Stimulated activated CD8-positive, alpha-beta memory T cell treated with anti-CD3 and anti-CD28 coated beads, Interleukin-15, amount 100 ng/mL, for 1 hour (primary cell): ENCODE measurements at places on chromosomes 7 and 10.

- DNase-seq = no peak
Observed at GRCh38 chr7:27171637-27172314, 2.3 kb downstream of the HOXA10 start.

DNA sequence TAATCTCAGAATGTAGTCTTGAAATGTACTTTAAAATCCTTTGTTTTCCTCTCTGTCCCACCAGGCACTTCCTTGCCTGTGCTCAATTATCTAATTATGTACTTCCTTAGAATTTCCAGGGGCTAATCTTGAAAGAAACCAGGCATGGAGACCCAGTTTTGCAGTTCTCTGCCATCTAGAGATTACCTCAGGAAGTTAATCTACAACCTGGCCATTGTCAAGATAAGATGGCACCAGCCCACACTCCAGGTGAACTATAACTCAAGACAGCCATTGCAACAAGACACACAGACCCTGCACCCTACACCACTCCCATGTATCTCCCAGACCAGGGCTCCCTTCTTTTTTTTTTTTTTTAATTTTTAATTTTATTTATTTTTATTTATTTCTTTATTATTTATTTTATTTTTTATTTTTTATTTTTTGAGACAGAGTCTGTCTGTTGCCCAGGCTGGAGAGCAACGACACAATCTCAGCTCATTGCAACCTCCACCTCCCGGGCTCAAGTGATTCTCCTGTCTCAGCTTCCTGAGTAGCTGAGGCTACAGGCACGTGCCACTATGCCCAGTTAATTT is 85.9 kb upstream of the TRIM24 start:
- no peak for DNase-seq

GRCh38 chr7:106009503-106010226 is 46.6 kb downstream of the CDHR3 start:
- peak; percentile 49 for DNase-seq

- DNase-seq = no peak
Observed at GRCh38 chr7:36887233-36887632, 162.9 kb upstream of the AOAH start.

DNA sequence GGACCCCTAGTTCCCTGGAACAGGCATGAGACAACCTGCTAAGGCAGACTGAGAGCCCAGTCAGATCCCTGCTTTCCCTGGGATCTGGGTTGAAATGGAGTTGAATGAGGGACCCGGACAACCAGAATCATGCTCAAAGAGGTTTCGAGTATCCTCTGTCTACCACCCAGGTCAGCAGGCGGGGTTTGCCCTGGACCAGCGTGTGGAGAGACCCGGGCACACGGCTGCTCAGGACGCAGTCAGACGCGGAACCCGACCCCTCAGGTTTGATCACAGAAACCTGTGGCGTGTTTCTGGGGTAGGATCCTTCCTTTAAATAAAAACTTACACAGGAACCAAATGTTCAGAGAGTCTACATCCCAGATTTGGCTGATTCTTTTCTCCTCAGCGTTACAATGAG is 330.6 kb downstream of the PTPRN2 start:
- no peak for DNase-seq

GRCh38 chr10:47296156-47296894 is 3.7 kb upstream of the GDF10 start:
- no peak for DNase-seq
